NCI-H187 (cell line): ENCODE measurements at places on chromosomes 13 and 19.

- DNase-seq, result no peak
Measured at GRCh38 chr19:12331211-12331941, 2.1 kb downstream of the ZNF563 start.

- DNase-seq, result no peak
Measured at GRCh38 chr13:42741914-42742313, 39.5 kb upstream of the FAM216B start.

DNA sequence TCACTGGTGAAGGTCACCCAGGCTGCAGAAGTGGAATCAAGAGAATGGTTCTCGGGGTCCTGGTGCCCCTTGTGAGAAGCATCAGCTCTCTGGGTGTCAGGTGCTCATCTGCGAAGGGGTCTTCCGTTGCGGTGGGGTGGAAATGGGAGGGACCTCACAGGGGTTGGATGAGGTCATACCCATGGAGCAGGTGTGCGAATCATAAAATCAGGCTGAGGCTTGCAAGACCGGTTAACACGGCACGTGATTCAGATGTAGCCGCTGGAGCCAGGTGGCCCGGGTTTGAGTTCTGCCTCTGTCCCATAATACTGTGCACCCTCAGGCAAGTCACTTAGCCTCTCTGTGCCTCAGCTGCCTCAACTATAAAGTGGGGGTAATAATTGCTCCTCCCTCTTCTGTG is 3.9 kb upstream of the KLK15 start:
- no peak for DNase-seq

DNA sequence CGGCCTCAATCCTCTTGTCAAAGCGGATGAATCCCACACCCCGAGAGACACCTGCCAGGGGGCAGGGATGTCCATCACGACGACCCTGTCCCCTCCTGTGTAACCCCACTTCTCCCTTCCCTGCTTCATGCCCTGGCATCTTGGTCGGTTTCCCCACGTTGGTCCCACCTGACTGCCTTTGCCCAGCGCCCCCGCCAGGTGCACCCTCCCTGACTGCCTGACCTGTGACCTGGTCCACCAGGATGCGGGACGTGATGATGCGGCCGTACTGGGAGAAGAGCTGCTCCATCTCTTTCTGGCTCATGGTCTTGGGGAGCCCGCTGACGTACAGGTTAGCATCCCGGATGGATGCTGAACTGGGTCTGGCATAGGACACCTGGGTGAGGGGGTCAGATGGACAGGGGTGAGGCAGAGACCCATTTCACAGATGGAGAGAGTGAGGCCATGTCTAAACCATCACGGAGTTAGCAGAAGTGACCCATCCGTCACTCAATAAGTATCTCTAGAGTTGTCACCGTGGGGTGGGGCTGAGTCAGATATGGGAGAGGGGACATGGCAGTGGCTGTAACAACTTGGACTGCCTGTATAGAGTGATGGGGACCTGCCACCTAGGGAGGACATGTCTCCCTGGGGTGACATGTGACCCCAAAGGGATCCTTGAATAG is 22.5 kb downstream of the ELAVL3 start:
- no peak for DNase-seq

DNA sequence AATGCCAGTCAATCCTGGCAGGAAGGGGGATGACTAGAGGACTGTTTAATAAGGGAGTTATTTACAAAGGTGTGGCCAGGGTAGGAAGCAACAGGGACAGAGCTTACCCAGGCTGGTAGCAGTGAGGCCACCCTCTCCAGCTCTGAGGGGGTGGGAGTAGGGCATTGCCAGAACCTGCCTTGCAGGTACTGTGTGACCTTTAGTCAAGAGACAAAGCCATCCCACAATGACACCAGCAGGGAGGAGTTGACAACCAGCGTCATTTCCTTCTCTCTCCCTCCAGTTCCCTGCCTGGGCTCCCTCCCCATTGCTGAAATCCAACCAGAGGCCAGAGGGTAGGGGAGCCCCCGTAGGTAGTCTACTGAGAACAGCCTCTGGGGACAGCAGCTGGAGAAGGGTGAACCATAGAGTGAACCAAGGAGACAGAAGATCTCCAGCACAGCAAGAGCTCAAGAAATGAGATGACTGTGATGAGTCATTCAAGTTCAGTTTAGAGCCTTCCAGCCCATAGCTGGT is 33.3 kb upstream of the SPATA13 start:
- no peak for DNase-seq

GRCh38 chr13:43326100-43326499 is 302.7 kb downstream of the DNAJC15 start:
- DNase-seq, result no peak

- DNase-seq, result no peak
Measured at GRCh38 chr19:51123802-51124201, 904 bp upstream of the SIGLEC9 start.

DNA sequence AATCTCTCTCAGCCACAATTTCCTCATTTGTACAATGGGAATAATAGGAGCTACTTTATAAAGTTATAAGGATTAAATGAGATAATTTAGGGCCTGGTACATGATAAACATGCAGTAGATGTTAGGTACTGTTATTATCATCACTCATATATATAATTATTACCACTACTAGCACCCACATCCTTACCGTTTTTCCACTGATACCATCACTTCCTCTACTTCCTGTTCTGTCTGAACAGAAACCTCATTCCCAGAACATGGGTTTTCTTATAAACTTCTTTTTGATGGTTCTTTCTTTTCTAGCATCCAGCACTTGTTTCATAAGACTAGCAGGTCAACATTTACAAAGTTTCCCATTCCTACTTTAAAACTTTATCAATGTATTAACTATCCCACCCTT is 6.3 kb downstream of the CDADC1 start:
- DNase-seq, result no peak

- DNase-seq, result no peak
Measured at GRCh38 chr13:30257468-30258099, 49.8 kb downstream of the KATNAL1 start.

DNA sequence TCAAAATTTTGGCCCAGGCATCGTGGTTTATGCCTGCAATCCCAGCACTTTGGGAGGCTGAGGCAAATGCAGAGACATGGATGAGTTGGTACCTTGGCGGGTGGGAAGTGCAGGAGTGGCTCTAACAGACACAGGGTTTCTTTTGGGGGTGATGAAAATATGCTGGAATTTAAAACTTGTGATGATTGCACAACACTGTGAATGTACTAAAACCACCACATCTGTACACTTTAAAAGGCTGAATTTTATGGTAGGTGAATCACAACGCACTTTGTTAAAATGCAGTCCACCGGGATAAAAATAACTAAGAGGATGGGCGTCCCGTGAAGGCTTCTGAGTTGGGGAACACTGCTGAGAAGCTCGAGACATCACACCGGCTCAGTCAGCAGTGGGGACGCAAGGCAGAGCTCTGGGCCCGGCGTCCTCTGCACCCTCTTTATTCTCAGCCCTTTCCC is 47.1 kb downstream of the MLLT1 start:
- no peak for DNase-seq
